NCI-H1694 treated with DMSO at 0.1 percent for 48 hours (cell line): ENCODE measurements at places on chromosomes 16 and 17.

DNA sequence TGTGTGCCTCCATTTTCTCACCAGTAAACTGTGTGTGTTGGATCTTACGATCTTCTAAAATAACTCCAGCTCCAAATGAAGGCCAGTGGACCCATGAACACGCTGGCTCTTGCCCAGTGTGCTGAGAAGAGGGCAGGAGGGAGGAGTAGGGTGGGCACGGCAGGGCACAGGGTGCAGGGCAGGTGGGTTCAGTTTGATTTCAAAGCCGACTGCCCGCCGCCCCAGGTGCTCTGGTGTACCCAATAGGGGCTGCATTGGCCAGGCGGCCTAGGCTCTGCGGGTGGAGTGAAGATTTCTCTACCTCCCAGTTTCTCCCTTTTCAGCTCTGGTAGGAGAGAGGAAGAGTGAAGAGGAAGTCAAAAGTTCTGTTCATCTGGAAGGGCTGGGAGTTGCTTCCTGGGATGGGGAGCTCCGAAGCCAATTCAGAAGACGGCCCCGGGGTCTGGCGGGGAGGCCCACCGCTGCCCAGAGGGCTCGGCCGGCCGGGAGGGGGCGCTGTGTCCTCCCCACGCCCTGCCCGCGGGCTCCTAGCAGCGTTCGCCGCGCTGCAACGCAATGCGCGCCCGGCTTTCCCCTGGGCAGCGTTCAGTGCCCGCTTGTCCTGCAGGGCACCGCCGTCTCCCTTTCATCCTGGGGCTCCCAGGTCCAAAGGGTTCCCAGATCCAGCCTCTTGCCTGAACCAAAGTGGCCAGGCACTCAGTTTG is 1.1 kb upstream of the CRHR1 start:
- peak; percentile 69 for DNase-seq

GRCh38 chr17:72822358-72823023 is 270.0 kb downstream of the SLC39A11 start:
- no peak for DNase-seq

DNA sequence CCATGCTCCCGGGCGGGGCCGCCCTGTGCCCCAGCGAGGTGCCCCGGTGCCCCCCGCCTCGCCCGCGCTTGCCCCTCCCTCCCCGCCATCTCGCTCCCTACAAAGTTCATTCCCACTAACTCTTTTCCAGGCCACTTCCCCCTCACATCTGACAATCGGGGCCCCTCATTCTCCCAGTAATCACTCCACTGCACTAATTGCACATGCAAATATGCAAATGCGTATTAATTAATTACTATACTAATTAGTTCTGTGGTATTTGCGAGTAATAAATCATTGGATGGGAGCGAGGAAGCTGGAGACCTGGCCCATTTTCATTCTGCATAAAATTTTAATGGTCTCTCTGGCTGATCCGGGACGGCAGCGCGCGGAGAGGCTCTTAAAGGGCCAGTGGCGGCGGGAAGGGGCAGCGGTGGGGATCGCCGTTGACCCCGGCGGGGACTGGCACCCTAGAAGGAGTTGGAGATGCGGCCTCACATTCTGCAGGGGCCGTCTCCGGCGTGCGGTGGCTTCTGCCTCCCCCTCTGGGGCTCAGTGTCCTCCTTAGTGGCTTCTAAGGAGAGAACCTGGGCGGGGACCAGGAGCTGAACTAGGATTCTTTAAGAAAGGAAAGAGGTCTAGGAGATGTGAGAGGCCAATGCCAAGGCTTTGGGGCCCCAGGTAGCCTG is 8.4 kb upstream of the PPP1R1B start:
- DNase-seq, result peak; percentile 39

DNA sequence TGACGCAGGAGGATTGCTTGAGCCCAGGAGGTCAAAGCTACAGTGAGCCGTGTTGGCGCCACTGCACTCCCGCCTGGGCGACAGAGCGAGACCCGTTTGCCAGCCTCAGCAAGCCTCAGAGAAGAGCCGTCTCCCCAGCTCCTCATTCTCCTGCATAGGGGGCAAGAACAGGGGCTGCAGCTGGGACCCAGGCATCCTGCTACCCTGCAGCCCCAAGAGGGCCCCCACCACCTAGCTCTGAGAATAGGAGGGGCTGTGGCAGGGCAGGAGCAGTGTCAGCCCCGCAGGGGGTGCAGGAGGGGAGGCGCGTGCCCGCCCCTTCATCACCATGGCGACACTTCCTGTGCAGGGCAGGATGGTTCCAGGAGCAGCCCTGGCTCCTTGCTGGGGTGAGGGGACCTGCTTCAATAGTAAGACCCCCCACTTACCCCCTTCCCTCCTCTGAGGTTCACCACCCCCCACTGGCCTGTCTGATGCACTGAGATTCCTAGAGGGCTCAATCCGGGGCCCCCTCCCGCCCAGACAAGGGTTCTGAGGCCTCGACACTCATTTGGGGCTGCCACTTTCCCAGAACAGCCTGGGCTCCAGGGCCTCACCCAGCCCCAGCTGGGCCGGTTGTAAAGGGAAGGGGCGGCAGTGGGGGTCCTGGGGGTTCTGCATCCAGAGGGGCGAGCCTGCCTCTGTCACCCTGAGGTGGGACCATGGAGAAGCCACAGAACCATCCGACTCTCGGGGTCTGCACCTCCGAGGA is 20.2 kb downstream of the VASN start:
- DNase-seq, result no peak

- peak; percentile 0 for DNase-seq
Measured at GRCh38 chr16:77408607-77409006, 26.2 kb downstream of the ADAMTS18 start.
